ENCODE measurements at places on chromosomes 7 and 10.
A peak's percentile ranks its signal among the peaks of the same experiment; 100 is the strongest.

DNA sequence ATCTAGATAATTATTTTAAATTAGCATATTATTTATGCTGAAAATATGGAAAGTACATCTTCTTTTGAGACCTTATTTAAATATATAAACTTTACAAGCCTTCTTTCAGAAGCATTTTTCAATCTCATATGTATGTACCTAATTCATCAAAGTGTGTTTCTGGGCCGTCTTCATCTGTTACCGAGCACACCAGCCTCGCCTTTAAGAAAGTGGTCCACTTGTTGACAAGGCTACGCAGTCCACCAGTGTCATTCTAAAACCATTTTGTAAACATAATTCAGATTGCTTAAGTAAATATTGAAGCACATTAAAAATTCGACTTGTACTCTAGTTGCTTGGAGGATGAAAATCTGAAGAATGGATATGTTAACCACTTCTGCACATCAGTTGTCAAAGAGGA is 116.3 kb downstream of the SEMA3C start:
- no peak for DNase-seq

DNA sequence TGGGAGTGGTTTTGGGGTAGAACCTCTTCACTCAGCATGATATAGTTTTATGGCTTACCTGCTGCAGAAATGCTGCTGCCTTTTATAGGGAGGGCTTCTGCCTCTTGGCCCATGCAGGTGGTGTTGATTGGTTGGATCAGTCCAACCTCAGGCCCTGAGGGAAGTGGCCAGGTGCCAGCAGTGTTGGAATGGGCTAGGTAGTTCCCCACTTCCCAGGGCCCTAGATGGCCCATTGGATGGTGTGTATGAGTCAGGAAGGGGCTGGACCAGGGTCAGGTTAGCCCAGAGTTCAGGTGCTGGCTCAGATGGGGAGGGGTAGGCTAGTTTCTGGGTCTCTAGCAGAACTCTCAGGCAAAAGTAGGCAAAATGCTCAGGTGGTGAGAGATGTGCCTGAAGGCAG is 455.5 kb downstream of the CCSER2 start:
- no peak for DNase-seq

DNA sequence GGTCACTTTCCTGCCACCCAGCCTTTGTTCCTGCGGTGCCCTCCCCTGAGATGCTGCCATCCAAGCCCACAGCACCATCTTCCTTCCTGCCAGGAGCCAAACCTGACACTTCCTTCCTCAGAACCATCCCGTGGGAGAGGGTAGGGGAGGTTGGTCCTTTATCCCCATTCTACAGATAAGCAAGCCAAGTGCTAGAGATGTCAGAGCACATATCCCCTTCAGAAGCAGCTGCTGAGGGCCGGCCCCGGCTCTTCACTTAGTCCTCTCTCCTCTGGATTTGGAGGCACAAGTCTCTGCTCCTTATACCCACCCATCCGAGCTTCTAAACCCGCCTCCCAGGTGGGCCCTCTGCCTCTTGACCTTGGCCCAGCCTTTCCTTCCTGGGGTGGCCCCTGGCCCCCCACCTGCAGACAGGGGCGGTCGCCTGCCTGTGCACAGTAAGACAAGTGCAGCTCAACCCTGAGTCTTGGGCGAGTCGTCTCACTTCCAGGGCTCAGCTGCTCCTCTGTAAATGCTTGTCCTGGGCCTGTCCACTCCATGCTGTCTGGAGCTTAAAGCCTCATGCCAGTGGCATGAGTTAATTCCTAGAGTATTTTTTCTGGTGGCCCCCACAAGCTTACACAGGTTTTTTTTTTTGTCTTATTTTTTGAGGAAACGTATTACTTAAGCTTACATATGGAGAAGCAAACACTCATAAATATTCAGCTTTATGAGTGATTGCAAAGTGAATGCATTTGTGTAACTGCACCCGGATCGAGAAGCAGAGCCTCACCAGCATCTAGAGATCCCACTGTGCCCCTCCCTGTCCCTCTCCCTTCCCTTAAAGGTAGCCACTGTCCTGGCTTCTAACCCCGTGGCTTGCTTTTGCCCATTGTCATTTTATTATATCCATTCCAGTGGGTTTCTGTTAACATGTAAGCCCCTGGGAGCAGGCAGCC is 125.1 kb downstream of the CDH23 start:
- no peak for DNase-seq

GRCh38 chr10:23402856-23403255 is 36.0 kb upstream of the OTUD1 start:
- DNase-seq = no peak

- no peak for DNase-seq
Observed at GRCh38 chr7:156156734-156157408, 344.6 kb upstream of the SHH start.

DNA sequence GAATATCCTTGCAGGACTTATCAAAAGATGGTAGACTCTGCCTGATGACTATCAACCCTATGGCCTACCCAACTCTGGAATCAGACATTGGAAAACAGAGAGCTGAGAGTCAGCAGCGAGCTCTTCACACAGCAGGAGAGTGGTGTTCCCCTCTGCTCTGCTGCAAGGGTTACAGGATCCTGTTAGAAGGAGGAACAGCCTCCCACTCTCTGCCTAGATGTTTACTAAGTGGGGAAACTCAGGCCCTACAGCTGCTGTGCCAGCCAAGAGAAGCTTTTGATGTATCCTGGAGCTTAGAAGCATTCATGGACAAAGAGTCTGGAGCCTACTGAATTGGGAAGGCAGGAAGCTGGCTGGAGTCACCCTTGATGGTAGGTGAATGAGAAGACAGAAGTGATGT is 104.6 kb downstream of the ABLIM1 start:
- no peak for DNase-seq

DNA sequence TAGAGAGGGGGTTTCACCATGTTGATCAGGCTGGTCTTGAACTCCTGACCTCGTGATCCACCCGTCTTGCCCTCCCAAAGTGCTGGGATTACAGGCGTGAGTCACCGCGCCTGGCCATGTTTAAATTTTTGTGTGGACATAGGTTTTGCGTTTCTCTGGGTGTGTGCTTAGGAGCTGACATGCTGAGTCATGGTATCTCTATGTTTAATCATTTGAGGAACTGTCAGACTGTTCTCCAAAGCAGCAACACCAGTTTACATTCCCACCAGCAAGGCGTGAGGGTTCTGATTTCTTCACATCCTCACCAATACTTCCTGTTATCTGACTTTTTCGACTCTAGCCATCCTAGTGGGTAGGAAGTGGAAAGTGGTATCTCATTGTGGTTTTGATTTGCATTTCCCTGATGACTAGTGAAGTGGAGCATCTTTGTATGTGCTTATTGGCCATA is 153.7 kb downstream of the DNAJB6 start:
- DNase-seq = no peak

- no peak for DNase-seq
Observed at GRCh38 chr7:20307119-20307518, 23.6 kb upstream of the ITGB8 start.

- DNase-seq = no peak
Observed at GRCh38 chr10:76543655-76544054, 1094.0 kb downstream of the KCNMA1 start.

DNA sequence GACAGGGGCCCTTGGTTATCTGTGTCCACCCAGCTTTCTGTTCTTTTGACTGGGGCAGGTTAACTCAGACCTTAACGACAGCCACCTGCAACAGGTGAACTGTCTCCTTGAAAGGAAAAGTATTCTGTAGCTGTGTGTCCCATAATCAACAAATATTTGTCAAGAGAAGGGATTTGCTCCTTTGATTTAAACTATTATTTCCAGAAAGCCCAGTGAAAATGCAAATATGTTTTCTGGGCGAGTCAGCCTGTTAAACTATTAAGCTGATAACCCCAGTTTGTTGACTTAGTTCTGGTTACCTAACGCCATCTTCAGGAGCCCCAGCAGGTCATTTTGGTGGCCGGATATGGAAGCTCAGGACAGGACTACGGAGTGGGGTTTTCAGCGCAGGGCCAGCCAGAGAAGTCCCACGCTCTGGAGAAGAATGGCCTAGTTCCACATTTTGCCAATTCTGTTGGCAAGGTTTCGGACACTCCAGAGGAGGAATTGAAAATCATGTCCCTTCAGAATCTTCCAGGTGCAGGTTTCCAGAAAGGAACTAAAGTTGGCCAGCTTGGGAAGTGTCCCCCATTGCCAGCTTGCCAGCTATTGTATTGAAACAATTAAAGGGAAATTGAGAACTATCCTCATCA is 54.5 kb downstream of the ADRA2A start:
- DNase-seq = no peak

- DNase-seq = peak; percentile 6
Observed at GRCh38 chr7:102991077-102991539, 78.3 kb downstream of the LRRC17 start.
